Activated CD4-positive, CD25-positive, alpha-beta regulatory T cell treated with anti-CD3 and anti-CD28 coated beads, Interleukin-2, amount 50 U/mL, for 24 hours (primary cell): ENCODE measurements at places on chromosomes 4 and X.

- no peak for ATAC-seq
Observed at GRCh38 chrX:31374786-31375185, 302.9 kb upstream of the FTHL17 start.

DNA sequence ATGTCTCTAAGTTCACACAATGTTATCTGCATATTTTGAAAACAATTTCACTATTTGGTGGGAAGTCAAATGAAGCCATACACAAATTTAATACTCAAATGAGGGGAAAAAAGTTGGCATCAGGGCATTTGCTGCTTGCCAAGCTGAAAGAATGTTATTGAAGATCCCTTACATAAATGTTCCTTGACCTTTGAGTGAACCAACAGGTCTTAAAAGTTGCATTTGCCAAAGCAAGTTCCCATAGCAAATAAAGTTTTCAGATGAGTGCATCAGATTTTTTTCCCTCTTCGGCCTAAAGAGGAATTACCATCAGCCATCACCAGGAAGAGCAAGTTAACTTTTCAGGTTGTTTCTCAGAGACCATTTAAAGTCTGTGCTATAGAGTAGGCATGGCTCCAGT lies 115.9 kb downstream of the COX18 start:
- no peak for ATAC-seq

- ATAC-seq = no peak
Observed at GRCh38 chrX:16601885-16602284, 48.1 kb upstream of the S100G start.

DNA sequence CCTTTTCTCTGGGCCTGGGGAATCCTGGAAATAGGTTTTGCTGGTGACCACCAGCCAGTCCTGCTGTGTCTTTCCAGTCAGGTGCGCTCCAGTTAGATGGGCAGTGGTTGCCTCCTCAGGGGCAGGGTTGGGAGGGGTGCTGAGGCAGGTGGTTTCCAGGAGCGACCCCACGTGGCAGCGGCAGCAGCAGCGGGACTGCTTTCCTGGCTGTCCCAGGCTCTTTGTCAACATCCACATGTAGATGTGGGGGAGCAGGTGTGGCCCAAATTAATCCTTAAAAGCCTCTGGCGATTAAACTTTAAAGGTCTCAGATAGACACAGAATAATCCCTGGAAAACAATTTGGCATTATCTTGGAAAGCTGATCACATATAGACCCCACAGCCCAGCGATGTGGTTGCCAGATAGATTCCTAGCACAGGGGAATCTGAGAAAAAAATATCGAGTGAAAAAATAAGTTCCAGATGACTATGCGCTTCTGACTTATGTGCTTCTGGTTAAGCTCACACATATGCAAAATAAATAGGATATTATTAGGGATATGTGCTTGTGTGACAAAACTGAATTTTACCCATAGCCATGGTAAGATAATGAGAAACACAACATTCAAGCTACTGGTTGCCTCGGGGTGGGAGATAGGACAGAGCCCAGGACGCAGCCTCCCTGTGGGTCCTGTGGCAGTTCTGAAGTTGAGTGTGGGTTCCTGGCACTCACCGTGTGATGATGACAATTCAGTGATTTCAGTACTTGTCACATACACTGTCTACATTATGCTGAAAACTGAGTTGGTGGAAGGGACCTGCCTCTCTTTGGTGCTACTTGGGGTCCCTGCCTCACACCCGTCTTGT lies 336.4 kb downstream of the ARHGAP10 start:
- no peak for ATAC-seq

DNA sequence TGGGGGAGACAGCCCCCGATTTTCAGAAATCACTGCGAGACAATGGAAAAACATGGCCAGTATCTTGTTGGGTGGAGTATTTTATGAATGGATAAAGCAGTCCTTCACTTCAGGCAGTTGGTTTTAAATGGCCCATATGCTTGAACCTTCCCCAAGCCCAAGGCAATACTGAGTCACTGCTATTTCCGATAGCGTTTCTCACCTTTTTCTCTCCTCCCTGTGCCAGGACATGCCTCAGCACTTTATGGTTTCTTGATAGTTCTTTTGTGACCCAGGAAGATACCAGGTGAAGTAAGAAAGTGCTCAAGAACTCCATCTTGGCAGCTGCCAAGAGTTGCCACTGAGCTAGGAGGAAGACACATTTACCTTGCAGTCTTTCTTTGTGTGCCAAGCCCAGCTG lies 26.8 kb upstream of the ESX1 start:
- ATAC-seq = no peak

DNA sequence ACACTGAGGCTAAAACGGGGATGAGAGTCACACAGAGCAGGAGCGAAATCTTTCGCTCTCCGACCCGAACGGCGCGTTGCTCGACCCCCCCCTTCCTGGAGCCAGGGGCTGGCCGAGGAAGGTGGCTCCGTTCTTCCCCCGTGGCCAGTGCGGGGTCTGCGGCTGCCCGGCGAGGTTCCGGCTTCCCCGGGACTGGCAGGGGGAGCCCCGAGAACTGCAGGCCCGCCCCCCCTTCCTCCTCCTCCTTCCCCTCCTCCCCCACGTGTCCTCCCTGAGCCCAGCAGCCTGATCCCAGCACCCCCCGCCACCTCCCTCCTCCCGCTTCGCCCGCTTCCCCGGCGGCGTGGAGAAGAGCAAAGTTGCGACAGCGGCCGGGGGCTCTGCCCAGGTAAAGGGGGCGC lies 2.4 kb upstream of the BCORL1 start:
- no peak for ATAC-seq

GRCh38 chr4:29927895-29928294 lies 792.3 kb upstream of the PCDH7 start:
- ATAC-seq = no peak

DNA sequence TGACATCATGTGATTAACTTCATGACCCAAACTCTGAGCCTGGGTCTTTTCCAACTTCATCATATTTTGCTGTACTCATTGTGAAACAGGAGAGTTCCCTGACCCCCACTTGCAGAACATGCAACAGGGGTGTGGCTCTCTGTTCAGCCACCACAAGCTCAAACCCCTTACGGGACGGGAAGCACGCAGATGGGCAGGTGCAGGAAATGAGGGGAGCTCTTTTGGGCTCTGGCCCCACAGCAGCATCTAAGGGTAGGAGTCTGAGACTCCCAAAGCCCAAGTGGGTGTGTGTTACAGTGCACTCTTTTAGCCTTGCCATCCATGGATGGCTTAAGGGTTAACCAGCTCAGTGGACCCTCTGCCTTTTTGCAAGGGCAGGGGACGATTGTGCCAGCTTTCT lies 599.5 kb upstream of the SMIM31 start:
- no peak for ATAC-seq

DNA sequence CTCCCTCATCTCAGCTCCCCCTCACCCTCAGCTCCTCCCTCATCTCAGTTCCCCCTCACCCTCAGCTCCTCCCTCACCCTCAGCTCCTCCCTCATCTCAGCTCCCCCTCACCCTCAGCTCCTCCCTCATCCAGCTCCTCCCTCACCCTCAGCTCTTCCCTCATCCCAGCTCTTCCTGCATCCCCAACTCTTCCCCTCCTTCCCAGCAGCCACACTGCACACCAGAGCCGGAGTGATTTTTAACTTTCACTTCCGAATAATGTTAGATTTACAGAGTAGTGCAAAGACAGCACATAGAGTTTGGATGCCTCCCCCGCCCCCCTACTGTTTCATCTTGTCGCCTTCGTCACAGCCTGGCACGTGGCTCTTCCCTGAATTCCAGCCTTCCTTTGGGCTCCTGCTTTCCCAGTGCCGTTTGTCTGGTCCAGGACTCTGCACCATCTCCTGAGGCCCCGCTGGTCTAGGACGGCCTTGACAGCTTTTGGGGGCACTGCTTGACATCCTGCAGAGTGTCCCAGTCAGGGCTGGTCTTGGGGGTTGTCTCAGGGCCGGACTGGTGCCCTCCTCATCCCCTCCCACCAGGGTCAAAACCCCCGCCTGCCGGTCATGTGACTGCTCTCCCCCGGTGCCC lies 110.2 kb downstream of the FAM53A start:
- ATAC-seq = no peak

DNA sequence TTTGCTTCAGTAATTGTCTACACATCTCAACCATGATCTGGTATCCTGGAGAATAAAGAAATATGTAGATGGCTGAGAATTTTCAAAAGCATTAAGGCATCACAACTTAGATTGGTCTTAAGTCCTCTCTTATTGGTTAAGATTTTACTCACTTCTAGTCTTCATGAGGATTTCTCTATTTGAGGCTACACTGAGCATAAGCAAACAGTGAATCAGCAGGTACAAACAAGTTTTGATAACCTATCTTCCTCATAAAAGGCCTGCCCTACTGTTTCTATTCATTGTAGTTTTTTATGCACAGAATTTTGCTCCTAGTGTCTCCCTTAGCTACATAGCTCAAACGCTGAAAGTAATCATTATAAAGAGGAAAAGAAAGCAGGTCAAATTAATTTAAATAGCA lies 460.7 kb upstream of the RPS6KA3 start:
- no peak for ATAC-seq

GRCh38 chrX:150873616-150874015 lies 24.9 kb downstream of the CD99L2 start:
- ATAC-seq = peak; percentile 60

DNA sequence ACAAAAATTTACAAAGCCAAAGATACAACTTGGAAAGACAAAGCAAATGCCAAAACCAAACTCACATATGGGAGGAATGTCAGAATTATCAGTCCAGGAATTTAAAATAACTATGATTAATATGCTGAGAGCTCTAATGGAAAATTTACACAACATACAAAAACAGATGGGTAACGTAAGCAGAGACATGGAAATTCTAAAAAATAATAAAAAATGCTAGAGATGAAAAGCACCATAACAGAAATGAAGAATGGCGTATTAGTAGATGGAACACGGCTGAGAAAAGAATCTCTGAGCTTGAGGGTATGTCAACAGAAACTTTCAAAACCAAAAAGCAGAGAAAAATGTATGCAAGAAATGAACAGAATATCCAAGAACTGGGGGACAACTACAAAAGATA lies 4.1 kb upstream of the MANBA start:
- ATAC-seq = no peak

- no peak for ATAC-seq
Observed at GRCh38 chr4:186787536-186787935, 63.9 kb upstream of the FAT1 start.

- ATAC-seq = no peak
Observed at GRCh38 chr4:25650311-25650710, 5.3 kb upstream of the SLC34A2 start.

GRCh38 chr4:88457307-88458103 lies 586 bp downstream of the HERC5 start:
- ATAC-seq = peak; percentile 54

DNA sequence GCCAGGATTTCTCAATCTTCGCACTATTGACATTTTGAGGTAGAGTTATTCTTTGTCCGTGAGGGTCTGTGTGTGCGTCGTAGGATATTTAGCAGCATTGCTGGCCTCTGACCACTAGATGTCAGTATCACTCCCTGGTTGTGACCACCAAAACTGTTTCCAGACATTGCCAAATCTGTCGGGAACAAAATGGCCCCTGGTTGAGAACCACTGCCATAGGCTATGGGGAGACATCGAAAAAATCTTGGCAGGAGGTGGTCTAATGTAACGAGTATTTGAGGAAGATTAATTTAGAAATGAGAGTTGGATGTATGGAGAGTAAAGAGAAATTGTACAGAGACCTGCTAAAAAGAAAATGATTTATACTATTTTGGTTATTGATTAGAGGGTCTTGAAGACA lies 108.4 kb downstream of the DOCK11 start:
- no peak for ATAC-seq

DNA sequence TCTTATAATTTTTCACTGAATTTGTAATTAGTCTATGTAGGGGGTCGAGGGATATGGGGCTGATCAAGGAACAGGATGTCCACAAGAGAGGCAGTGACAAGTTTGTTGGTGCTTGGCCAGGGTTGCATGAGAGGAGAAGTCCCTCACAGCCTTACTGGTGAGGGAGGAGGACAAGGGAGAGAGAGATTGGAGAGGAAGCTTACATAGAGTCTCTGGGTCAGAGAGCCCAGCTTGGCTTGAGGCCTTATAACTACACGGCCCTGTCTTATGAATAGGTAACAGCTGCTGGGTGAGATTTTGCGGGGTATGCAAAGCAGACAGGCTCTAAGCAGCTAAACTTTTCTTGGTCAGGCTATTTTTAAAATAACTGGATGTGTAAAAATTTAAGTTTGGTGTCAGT lies 37.9 kb upstream of the OTUD4 start:
- ATAC-seq = no peak

DNA sequence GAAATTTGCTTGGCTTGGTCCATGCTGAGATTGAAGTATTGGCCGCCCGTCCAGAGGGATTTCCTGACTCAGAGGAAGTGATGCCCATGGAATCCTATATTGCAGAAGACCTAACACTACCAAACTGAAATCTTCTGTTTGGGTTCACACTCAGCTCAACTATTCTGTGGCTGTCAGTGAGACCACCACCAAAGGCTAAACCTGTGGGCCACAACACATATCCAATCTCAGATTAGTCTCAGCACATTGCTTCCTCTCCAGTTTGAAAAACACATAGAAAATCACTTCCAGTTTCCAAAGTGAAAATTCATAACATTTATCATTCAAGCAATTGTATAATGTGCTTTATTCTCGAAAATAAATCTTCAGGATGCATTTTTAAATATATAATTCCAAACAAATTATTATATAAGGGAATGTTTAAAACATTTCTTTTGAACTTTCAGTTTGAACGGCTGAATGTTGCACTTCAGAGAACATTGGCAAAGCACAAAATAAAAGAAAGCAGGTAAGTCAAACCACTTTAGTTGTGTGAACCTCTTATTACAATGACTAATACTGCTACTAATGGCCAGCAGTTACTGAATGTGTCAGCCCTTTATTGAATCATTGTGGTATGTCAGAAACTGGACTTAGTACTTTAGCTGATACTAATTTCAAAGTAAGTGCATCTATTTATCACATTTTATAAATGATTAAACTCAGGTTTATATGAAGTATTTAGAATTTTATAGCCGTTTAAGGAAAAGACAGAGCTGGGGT lies 37.0 kb downstream of the GUCY1A1 start:
- no peak for ATAC-seq

GRCh38 chr4:113834298-113834697 lies 72.8 kb upstream of the CAMK2D start:
- no peak for ATAC-seq

DNA sequence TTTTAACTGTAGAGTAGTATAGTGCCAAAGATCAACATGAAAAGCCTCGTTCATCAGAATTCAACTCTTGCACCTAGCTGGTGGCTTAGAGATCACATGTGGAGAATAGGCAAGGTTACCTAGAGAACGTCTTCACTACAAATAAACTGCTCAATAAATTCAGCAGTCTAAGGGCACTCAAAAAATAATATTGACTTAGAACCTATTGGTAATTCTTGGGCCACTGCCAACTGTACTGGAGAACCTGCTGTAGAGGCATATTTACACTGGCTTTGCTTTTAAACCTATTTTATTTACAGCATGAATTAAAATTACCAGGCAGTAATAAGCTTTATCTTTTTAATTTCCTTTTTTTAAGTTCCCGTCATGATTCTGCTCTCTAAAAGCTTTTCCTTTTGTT lies 343.7 kb downstream of the PDHA2 start:
- ATAC-seq = no peak

GRCh38 chr4:146267826-146268225 lies 53.5 kb downstream of the REELD1 start:
- no peak for ATAC-seq
